ENCODE measurements at places on chromosomes 5 and 9. TPM values are rescaled to one million over a fixed set of nuclear protein-coding genes. Genes with fewer than 3 reads are reported as not detected.

- no peak overlapping the region for H3K4me3 ChIP-seq
- no peaks in the 10 kb centered on the region for H3K4me1 ChIP-seq
- H3K27me3 ChIP-seq = no peaks in the 10 kb centered on the region
- peaks cover 7% of the 10 kb centered on the region for H3K36me3 ChIP-seq
- DNase-seq = no peak
- no peak overlapping the region for H3K27ac ChIP-seq
These were observed 8.1 kb upstream of the MINAR2 start for GRCh38 chr5:129739773-129740172.

GRCh38 chr9:120868339-120868675, 8.7 kb downstream of the PHF19 start:
- peak overlapping the region; percentile 62 for H3K4me3 ChIP-seq
- no peaks in the 10 kb centered on the region for H3K27me3 ChIP-seq
- H3K27ac ChIP-seq = no peak overlapping the region
- DNase-seq = no peak
- peaks cover 1% of the 10 kb centered on the region for H3K36me3 ChIP-seq

GRCh38 chr9:121781145-121781548, 129.7 kb downstream of the DAB2IP start:
- no peaks in the 10 kb centered on the region for H3K27me3 ChIP-seq
- H3K36me3 ChIP-seq = peaks cover 33% of the 10 kb centered on the region
- H3K27ac ChIP-seq = peak overlapping the region; percentile 51
- peaks cover 2% of the 10 kb centered on the region for H3K4me1 ChIP-seq
- no peak for DNase-seq
- no peak overlapping the region for H3K4me3 ChIP-seq

GRCh38 chr5:175214152-175214551, 229.8 kb downstream of the DRD1 start:
- no peak overlapping the region for H3K27ac ChIP-seq
- no peaks in the 10 kb centered on the region for H3K36me3 ChIP-seq
- no peaks in the 10 kb centered on the region for H3K4me1 ChIP-seq
- no peak for DNase-seq

Gene PCDHGA12
- total RNA-seq = 3.2 TPM

Gene GZMA
- not detected for total RNA-seq

GRCh38 chr9:4657426-4658159, 4.5 kb upstream of the PLPP6 start:
- no peaks in the 10 kb centered on the region for H3K27me3 ChIP-seq
- peak overlapping the region; percentile 90 for H3K27ac ChIP-seq
- peak overlapping the region; percentile 46 for H3K4me3 ChIP-seq
- no peak for DNase-seq
- peaks cover 30% of the 10 kb centered on the region for H3K4me1 ChIP-seq

DNA sequence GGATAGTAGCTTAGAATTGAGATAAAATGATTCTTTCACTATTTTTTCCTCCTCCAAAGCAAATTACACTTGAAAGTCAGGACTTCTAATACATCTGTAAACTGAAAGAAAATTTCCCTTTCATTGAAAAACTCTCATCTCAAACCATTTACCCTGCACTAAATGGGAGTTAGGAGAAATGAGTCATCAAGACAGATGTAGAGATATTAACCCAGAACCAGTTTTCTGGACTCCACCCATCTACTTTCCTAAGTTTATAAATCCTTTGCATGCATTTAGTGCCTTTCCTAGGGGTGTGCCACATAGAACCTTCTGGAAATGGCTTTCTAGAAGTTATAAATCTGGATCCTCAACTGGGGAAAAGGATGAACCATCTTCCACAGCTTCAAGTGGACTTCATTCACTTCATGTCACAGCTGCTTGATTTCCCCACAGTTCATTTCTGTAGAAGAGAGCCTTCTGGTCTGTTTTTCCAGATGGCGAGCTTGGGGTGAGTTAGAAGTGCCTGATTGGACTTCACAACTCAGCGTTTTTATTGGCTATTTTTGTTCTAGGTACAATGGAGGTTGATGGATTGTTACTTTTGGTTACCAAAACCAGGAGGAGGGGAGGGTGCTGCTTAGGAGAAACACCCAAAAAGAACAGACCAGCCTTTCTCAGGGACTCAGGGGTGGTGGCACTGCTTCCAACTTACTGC, 72.5 kb upstream of the GPR151 start:
- H3K27ac ChIP-seq = no peak overlapping the region
- H3K4me1 ChIP-seq = peaks cover 23% of the 10 kb centered on the region
- no peak for DNase-seq
- no peaks in the 10 kb centered on the region for H3K36me3 ChIP-seq
- H3K27me3 ChIP-seq = peaks cover 15% of the 10 kb centered on the region

DNA sequence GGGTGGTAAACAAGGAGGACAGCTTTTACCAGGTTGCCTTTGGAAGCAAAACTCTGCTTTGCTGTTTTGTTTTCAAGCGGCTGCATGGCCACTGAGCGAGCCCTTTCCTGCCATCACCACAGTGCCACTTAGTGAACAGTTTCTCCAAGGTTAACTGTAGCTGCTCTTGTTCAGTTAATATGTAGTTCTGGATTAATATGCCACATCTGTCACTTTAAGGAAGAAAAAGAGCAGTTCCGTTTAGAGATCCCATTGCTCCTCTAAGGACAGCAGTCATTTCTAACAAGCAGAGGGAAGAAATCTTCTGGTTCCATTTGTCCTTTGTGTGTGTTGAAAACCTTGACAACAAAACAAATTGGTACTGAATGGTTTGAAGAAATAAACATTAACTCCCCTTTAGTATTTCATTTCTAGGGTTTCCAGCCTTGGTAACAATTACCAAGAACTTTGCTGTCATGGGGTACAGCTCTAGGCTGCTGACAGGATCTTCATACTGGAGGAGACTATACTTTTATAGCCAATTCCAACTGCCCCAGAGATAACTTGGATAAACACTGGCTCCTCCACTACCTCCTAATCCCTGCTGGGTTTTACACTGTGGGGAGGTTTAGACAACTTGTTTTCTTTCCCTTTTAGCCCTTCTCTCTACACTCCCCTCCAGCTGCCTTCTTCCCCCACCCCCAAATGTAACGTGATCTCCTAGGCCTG, 10.3 kb upstream of the ABL1 start:
- peaks cover 10% of the 10 kb centered on the region for H3K36me3 ChIP-seq
- no peaks in the 10 kb centered on the region for H3K27me3 ChIP-seq
- H3K4me1 ChIP-seq = peaks cover 35% of the 10 kb centered on the region
- peak overlapping the region; percentile 58 for H3K4me3 ChIP-seq

Gene QRFP
- total RNA-seq = not detected

- no peaks in the 10 kb centered on the region for H3K36me3 ChIP-seq
- H3K4me3 ChIP-seq = no peak overlapping the region
- H3K27ac ChIP-seq = no peak overlapping the region
- no peaks in the 10 kb centered on the region for H3K4me1 ChIP-seq
- no peaks in the 10 kb centered on the region for H3K27me3 ChIP-seq
- no peak for DNase-seq
These were observed 87.5 kb downstream of the CHSY3 start for GRCh38 chr5:129991780-129992179.

Gene GLDC
- total RNA-seq = 11.3 TPM

DNA sequence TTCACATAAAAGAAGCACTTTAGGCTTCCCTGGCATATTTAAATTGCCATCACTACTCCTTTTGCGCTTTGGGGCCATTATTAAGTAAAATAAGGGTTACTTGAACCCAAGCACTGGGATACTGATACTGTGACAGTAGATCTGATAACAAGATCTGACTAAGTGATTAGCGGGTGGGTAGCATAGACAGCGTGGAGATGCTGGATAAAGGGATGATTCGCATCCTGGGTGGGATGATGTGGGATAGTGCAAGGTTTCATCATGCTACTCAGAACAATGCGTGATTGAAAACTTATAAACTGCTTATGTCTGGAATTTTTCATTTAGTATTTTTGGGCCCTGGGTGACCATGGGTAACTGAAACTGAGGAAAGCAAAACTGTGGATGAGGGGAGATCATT, 75.1 kb downstream of the PTTG1 start:
- no peak overlapping the region for H3K27ac ChIP-seq
- H3K4me1 ChIP-seq = no peaks in the 10 kb centered on the region
- H3K4me3 ChIP-seq = no peak overlapping the region
- no peaks in the 10 kb centered on the region for H3K27me3 ChIP-seq
- no peak for DNase-seq

Gene SLC1A1
- total RNA-seq = 3.8 TPM

DNA sequence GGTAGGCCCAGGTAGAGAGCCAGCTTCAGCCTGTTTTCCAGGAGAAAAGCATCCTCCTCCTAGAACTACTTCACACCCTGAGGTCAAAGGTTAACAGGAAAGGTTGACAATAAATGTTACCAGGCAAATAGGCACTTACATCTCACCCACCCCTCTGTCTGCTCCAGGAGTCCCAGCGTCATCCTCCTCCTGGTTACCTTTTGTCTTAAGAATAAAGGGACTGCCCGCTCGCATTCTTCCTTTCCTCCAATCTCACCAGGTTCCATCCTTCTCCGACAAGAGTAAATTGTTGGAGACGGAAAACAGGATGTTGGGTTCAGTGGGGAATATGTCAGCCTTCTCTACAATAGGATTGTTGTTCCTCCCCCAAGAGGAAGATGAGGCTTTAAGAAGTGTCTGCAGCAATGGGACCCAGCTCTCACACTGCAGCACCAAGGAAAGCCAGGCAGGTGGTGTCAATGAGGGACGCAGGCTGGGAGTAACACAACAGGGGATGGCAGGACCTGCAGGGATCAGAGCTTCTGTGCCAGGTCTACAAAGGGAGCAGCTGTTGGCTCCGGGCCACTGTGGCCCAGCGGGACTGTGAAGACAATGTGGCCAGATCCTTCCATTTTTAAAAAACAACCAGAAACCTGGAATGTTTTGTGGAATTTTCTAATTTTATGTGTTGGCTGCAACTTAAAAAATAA, 29.0 kb downstream of the FAT2 start:
- no peak for DNase-seq
- H3K27me3 ChIP-seq = peaks cover 14% of the 10 kb centered on the region
- H3K4me3 ChIP-seq = no peak overlapping the region
- no peaks in the 10 kb centered on the region for H3K4me1 ChIP-seq

GRCh38 chr9:95460518-95461164, 56.1 kb downstream of the PTCH1 start:
- H3K27me3 ChIP-seq = no peaks in the 10 kb centered on the region
- no peak overlapping the region for H3K4me3 ChIP-seq
- H3K4me1 ChIP-seq = peaks cover 20% of the 10 kb centered on the region
- H3K27ac ChIP-seq = peak overlapping the region; percentile 47
- DNase-seq = no peak
- H3K36me3 ChIP-seq = peaks cover 54% of the 10 kb centered on the region

Gene FSTL4
- 2.4 TPM for total RNA-seq

DNA sequence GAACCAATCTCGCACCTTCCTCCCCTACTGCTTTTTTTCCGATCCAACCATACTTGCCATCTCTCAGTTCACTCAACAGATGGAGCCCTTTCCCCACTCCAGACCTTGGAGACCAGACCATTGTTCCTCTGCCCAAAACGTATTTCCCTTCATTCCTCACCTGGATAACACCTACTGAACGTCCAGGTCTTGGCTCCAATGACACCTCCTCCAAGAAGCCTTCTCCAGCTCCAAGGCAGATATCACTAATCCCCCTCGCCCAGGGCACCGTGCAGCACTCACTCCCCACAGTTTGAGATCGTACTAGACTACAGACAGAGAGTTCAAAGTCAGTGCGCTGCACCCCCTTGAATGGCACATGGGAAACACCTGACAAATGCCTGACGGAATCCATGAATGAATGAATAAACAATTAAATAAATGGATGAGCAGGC, 47.1 kb upstream of the AKNA start:
- no peak overlapping the region for H3K4me3 ChIP-seq
- H3K36me3 ChIP-seq = no peaks in the 10 kb centered on the region
- peaks cover 1% of the 10 kb centered on the region for H3K27me3 ChIP-seq
- H3K4me1 ChIP-seq = no peaks in the 10 kb centered on the region
- DNase-seq = no peak

Gene FIBCD1
- not detected for total RNA-seq

DNA sequence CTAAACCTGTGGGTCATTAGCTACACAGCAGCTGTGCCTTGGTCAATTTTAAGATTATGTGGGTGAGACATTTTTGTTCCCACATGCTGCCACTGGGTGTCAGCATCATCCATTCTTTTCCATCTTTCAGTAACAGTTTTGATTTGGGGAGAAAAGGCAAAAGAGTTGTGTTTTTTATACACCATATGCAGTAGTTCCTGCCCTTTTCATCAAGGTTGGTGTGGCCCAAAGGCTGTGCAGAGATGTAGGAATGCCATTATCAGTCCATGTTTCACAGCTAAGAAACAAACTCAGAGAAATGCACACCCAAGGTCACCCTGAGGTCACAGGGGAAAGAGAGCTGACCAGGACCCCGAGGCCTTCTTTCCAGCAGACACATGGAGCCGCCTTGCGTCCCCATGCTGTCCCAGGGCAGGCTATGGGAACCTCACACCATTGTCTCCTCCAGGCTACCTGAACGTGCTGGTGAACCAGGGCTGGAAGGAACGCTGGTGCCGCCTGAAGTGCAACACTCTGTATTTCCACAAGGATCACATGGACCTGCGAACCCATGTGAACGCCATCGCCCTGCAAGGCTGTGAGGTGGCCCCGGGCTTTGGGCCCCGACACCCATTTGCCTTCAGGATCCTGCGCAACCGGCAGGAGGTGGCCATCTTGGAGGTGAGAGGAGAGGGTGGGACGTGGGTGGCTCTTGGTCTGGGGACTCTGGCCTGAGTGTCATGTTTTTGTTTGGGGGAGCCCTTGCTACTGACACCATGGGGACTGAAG, 27.8 kb upstream of the GRPEL2 start:
- H3K4me1 ChIP-seq = peaks cover 8% of the 10 kb centered on the region
- H3K27me3 ChIP-seq = no peaks in the 10 kb centered on the region
- H3K27ac ChIP-seq = no peak overlapping the region
- H3K4me3 ChIP-seq = no peak overlapping the region
- H3K36me3 ChIP-seq = no peaks in the 10 kb centered on the region

Gene CTXN3
- total RNA-seq = not detected

Gene ERBIN
- 77.4 TPM for total RNA-seq

Gene DIPK1B
- total RNA-seq = 51.3 TPM

Gene IFNB1
- total RNA-seq = not detected

Gene IL33
- not detected for total RNA-seq

DNA sequence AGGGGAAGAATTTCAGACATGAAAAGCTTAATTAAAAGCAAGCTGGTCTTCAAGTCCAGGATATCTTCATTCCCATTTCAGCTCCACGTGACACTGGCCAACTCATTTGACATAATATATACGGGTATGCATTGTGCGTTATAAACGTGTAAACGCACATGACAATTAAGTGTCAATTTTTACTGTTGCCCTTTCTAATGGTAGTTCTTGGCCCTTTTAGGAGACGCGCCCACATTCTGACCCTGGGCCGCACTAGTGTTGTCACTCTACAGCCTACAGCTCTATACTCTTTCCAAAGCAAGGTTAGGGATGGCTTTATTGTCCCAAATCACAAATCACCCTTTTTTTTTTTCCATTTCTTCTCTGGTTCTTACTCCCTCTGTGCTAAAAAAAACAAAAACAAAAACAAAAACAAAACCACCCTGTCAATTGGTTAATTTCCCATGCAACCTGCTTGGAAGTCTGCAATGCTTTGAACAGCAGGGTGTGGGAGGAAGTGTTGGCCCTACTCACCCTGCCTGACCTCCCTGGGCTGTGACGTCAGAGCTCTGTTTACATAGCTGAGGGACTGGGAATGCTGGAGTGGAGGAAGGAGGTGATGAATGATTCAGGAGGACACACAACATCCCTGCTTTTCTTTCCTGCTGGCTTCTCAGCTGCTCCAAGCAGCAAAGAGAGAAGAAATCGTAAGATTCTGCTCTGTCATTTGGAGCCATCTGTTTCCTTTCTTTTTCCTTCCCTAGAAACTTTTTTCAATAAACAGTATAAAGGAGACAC, 19.3 kb downstream of the RFK start:
- no peak overlapping the region for H3K4me3 ChIP-seq
- DNase-seq = no peak
- H3K36me3 ChIP-seq = no peaks in the 10 kb centered on the region
- H3K27me3 ChIP-seq = no peaks in the 10 kb centered on the region
- peak overlapping the region; percentile 67 for H3K27ac ChIP-seq
- peaks cover 31% of the 10 kb centered on the region for H3K4me1 ChIP-seq
